ENCODE measurements at places on chromosomes 16 and 17.

DNA sequence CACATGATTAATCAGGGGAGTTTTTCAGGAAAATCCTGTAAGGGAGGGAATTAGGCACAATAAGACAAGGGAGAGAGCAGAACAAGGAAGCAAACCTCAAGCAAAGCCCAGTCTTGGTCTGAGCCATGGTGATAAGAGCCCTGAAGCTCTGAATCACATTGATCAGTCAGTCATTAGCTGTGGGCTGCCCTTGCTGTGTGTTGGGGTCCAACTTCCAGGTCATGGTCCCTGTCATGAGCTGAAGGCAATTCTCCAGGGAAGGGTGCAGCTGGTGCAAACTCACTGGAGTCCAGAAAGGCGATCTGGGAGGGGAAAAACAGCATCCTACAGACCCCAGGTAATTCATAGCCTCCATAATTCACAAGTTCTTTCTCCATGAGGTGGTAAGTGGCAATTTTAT is 89.9 kb downstream of the CYLD start:
- no peak for DNase-seq

GRCh38 chr16:65418435-65418834 is 296.6 kb upstream of the CDH11 start:
- DNase-seq = no peak

DNA sequence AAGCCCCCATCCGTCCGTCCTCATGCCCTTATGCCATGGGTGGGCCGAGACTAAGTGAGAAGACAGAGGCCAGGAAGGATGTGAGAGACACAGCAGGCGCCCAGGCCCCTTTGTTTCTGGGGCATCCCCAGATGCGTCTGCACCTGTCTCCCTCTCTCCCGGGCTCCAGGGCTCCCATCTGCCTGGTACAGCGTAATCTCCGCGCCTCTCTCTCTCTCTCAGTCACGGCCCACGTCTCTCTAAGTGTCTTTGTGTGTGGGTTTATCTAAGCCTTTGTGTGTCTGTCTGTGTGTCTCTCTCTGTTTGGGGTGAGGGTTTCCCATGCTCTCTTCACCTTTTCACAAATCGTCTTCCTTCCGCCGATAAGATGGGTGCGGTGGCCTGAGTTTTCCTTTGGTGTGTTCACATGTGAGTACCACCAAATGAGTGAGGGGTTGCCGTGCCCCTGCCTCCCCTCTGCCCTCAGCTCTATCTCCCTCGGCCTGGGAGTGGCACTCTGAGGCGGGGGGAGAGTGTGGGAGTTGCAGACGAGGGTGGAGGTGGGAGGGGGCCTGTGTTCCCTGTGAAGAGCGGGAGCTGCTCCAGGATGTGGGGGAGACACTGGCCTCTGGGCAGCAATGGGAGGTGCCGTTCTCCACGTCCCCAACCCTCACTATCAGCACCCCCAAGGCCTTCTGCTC is 25.8 kb upstream of the ABCC3 start:
- DNase-seq = no peak

- no peak for DNase-seq
Measured at GRCh38 chr16:49738832-49739231, 117.1 kb downstream of the ZNF423 start.

- peak; percentile 19 for DNase-seq
Measured at GRCh38 chr16:71645450-71645849, 19.5 kb downstream of the MARVELD3 start.

DNA sequence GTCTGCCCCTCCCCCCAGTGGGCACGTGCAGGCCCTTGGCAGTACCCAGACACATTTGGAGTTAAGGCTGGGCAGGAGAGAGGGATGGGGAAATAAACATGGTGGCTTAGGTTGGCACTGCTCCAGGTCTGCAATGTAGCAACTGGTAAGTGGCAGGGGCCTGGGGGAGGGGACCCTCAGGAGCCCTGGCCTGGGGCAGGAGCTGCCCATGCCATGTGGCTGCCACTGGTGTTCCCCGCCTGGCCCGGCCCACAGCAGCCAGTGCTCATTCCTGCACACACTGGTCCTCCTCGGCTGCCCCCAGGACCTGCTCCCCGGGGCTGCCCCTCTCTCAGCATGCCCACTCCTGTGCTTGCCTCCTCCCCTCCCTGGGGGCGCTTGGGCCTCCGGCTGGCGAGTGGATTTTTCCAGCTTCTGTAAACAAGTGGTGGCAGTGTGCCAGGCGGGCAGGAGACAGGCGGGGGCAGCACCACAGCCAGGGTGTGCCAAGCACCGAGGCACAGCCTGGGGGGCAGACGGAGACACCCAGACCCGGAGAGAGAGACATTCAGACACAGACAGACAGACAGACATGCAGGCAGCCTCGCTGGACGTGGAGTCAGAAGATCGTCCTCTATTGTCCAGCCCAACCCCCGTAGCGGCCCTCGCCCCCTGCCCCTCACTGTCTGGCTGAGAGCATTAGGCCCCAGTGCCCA is 9.4 kb downstream of the THRA start:
- DNase-seq = peak; percentile 89

DNA sequence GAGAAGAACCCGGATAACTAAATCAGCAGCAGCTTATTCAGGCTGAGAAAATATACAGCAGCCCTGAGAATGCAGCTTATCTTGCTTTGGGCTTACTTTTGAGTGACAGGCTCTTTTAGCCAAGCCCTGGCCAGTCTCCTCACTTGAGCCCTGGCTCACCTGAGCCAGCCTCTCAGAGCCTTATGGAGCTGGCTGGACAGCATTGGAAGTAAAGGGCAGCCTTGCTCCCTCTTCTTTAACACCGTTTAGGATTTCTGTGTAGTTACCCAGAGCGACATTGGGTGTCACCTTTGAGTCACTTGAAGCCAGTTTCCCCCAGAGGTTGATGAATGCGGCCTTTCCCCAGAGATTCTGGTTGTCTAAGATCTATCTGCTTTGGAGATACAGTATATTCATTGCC is 7.7 kb upstream of the NPIPB2 start:
- DNase-seq = peak; percentile 71

- no peak for DNase-seq
Measured at GRCh38 chr17:70947636-70948565, 778.6 kb downstream of the KCNJ2 start.

GRCh38 chr17:69050999-69051775 is 9.5 kb downstream of the ABCA9 start:
- DNase-seq = no peak

DNA sequence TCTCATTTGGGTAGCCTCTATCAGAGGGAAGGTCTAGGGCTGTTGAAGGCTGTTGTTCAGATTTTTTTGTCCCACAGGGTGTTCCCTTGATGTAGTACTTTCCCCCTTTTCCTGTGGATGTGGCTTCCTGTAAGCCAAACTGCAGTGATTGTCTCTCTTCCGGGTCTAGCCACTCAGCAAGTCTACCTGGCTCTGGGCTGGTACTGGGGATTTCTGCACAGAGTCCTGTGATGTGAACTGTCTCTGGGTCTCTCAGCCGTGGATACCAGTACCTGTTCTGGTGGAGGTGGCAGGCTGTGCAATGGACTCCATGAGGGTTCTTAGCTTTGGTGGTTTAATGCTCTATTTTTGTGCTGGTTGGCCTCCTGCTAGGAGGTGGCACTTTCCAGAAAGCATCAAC is 23.3 kb upstream of the CCR7 start:
- DNase-seq = no peak

- DNase-seq = no peak
Measured at GRCh38 chr17:80892900-80893603, 98.6 kb upstream of the CHMP6 start.

Data from hematopoietic multipotent progenitor cell treated with erythropoietin and hydrocortisone succinate and interleukin-3 and kit ligand, for 17 days (in vitro differentiated cells).